ENCODE measurements at places on chromosomes 7 and 10.

DNA sequence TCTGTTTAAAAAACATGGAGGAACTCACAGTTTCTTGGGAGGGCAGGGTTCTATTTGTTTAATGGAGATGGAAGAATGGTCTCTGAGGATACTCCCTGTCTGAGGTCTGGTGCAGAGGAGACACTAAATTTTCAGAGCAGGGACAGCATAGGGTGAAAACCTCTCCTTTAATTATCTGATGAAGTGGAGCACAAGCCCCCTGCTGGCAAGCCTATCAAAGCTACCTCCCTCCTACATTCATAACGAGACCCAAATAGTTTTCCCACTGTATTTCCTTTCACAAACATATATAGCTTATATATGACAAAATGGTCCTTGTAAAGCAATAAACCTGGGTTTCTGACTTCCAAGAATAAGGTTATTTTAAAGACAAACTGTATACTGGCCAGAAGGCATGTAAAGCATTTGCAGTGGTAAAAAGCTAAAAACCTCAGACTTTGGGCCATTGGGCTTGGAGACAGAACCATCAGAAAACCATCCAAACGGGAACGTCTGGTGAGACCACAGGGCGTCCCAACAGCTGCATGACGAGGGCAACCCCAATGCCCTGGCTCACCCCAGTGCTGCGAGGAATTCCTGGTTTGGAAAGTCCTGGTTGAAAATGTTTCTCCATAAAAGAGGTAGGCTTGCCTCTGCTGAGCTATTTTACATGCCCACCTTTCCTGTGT is 201.3 kb downstream of the FANK1 start:
- DNase-seq = no peak

DNA sequence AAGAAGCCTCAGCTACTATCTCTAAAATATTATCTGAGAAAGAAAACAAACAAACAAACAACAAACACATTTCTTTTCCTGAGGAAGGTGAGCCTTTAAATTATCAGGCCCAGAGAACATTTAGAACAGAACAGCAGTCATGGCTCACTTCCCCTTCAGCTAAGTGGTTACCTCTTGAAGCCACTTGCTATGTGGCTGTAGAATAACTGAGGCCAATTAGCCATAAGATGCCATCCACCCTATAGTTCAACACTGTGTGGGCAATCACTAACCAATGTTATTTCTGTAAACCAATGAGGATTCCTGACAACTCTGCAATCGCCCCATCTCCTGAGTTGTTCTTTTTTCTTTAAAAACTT is 3.7 kb upstream of the UPP1 start:
- DNase-seq = no peak

GRCh38 chr7:10121631-10122030 is 852.0 kb upstream of the PHF14 start:
- DNase-seq = no peak

DNA sequence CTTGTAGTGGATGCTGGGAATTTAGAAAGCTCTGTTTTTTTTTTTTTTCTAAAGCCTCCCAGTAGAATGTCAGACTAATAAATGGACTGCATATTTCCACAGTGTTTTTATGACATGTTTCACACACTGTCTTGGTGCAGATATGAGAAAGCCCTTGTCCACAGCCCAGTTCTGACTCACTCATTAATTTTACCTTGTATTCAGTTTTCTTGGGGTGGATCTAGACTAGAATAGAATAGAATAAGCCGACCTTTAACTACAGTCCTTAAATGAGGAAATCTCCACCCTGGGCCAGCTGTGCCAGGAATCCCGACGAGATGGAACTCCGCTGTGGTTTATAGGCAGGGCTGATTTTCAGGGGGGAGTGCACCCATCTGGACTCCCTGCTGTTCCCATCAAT is 274.7 kb downstream of the NRG3 start:
- DNase-seq = no peak

DNA sequence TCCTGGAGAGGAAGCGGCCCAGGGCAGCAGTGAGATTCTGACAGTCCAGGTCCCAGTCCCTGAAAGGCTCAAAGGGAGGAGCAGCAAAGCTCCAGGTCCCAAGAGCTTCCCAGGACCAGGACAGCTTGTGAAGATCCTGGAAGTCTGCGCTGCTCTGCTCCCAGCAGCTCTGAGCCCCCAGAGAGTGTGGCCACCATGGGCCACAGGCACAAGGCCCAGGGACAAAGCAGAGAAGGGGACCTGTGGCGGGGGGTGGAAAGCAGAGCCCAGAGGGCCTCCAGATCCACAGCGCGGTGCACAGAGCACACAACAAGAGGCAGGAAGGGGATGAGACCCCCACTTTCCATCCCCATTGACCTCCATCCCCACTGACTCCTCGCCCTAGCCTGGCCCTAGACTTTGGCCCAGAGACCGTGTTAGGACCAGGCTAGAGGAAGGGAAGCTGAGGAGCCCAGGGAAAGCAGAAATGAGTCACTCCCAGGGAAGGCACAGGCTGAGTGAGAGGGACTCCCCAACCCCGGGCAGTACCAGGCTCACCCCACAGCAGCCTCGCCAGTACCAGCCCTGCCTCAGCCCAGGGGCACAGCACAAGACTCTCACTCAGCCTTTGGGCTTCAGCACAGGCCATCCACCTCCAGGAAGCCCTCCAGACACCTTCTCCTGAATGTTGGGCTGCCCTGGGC is 75.5 kb downstream of the GRID1 start:
- no peak for DNase-seq

DNA sequence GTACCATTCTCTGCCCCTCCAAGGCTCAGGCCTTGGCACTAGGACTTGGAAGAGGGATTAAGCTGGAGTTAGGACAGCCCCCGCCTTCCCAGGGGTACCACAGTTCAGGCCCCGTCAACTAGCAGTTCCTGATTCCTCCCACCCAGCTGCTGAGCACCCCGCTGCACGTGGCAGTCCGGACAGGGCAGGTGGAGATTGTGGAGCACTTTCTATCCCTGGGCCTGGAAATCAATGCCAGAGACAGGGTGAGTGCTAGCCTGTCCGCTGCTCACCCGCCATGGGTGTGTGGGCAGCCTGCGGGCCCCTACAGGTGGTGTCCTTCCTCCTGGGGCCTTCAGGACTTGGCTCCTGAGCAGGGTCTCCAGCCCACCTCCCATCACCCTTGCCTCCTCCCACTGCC is 2.0 kb upstream of the HOGA1 start:
- no peak for DNase-seq

DNA sequence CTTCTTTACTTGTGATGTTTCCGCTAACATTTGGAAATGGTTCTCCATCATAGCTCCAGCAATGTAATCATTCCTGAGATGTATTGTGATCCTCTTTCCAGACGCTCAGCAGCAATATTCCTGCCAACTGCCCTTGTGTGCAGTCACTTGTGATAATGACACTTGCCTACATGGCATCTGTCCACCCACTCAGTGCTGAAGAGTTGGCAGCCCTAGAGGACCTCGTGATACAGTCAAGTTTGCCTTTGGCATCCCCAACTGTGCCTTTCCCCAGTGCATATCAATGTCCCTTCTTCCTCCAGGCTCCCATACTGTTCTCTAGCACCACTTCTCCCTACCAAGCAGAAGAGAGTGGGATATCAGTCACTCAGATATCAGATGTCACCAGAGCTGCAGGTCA is 64.9 kb downstream of the MYOF start:
- DNase-seq = no peak

- no peak for DNase-seq
These were observed 17.1 kb downstream of the ZMIZ2 start for GRCh38 chr7:44765579-44766415.

DNA sequence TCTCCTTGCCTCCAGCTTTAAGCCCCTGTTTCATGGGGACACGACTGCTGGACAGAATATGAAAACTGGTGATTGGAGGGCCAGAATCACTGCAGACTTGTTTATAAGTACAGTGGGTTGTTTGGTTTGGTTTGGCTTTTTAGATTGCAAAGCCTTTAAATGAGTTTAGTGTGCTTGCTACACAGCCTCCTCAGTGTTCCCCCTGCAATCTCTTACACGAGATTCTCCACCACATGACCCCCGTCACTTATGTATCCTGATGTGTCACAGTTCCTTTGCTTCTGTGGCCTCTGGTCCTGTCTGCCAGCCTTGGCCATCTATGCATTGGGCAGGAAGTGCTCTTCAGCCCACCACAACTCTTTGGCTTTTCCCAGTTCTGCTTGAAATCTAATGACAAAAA is 103.7 kb upstream of the ANKRD1 start:
- no peak for DNase-seq

GRCh38 chr7:115676080-115676479 is 354.5 kb downstream of the TFEC start:
- no peak for DNase-seq

- DNase-seq = no peak
These were observed 44.8 kb upstream of the EGR2 start for GRCh38 chr10:62860946-62861345.

DNA sequence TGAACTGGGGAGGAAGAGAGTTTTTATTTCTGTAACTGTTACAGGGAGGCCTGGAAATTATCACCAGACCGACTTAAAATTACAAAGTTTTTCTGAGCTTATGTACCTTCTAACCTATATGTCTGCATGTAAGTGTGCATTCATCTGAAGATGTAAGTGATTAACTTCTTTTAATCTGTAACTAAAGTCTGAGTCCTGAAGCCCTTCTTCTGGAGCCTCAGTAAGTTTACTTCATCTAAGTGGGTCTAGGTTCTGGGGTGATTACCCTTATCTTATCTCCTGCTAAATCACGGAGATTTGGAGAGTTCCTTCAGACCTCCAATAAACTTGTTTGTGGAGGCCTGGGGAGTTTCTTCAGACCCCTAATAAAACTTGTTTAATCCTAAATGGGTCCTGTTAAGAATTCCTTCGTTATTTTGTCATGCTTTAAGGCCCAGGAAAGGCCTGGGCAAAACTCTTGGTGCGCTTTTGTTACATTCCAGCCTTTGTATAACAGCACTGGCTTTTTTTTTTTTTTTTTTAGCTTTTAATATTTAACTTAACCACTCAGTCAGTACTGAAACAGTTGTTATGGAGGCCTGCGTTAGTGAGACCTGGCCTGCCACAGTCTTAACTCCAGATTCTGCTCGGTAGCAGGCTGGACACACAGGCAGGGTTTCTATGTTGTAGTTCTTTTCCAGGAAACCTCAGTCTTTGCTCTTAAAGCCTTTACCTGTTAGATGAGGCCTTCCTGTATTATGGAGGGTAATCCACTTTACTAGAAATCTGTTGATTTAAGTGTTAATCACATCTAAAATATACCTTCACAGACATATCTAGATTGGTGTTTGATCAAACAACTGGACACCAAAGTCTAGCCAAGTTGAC is 33.0 kb downstream of the TPST1 start:
- no peak for DNase-seq

DNA sequence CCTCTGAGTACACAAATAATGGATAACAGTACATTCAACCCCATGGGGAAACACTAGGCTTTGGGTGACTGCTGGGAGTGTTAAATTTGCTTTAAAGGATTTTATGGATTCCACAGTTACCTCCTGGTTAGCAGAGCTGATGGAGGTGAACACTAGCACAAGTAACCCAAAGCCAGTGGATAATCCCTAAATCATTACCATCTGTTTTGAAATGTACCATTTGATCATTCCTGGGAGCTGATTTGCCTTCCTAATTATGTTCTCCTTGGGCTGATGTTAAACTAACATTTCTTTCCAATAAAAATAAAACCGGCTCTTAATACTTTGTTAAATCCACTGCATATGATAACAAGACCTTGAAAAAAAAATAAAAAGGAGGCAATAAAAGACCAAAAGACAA is 493.9 kb downstream of the PLXNA4 start:
- no peak for DNase-seq

GRCh38 chr7:77913977-77914607 is 115.5 kb downstream of the PHTF2 start:
- no peak for DNase-seq

GRCh38 chr10:128612195-128612594 is 486.0 kb upstream of the MKI67 start:
- no peak for DNase-seq

- DNase-seq = no peak
These were observed 59.6 kb downstream of the NPY start for GRCh38 chr7:24343614-24344013.

- DNase-seq = no peak
These were observed 244.3 kb upstream of the PHYHIPL start for GRCh38 chr10:58932126-58932525.

DNA sequence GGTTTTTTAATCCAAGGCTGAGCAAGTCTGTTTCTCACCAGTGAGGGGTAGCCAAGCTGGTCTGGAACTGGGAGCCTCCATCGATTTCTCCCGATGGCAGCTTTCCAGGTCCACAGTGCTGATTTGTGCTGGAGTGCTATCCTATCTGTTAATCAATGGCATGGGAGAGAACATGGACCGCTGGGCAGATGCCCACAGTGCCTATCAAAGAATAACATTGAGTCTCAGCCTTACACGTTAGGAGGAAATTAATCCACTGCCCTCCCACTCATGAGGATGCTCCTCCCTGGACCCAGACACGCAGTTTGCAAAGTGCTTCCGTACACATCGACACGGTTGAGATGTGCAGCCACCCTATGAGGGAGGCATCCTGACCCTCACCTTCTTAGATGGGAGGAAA is 36.0 kb upstream of the CUX1 start:
- DNase-seq = no peak

DNA sequence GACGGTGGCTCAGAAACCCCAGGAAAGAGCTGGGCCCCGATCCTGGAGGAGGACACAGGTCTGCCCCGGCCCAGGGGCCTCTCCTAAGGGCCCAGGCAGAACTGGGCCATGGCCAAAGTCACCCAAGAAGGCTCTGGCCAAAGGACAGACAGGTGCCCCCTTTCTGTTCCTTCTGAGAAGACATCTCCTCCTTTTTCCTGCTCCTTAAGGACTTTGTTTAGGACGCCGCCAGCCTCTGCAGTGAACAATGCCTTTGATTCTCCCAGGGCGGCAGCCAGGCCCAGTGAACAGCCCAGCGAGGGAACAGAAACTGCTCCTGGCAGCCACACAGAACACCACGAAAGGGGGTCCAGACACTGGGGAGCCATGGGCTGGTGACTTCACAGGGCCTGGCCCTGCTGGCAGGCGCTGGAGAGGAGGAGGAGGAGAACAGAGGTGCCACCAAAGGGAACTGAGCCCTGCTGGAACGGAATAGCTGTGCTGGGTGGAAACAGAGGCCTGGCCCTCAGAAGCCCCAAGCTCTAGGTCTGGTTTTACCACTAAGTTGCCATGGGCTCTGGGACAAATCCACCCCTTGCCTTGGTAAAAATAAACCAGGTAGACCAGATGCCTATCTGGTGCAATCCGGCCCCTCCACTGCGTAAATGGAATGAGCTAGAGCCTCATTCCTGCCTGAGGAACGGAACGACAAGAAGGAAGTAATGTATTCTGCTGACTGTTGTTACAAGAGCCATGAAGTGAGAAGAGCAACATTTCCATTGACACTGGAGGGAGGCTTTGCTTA is 163.3 kb upstream of the RHEB start:
- DNase-seq = no peak

DNA sequence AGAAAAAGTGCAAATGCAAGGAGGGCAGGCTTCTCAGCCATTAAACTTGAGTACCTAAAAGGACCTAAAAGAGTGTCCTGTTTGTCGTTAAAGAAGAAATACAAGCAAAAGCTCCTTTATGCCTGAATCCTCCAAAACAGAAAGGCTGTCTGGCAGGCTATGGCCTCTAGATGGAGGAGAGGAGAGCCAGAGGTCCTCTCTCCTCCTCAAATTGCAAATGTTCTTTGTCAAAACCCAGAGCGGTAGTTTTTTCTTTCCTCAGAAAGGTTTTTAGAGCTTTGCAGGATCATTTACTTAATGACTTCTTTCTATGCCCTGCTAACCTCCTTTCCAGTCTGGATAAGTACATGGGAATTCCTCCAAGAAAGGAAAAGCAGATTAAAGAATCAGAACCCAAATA is 1.9 kb upstream of the SORCS1 start:
- no peak for DNase-seq

All from effector CD8-positive, alpha-beta T cell (primary cell).